ENCODE measurements at places on chromosomes 5 and 9. TPM values are rescaled to one million over a fixed set of nuclear protein-coding genes. Genes with fewer than 3 reads are reported as not detected.
A peak's percentile ranks its signal among the peaks of the same experiment; 100 is the strongest.

PCDHGC3 gene
- 45.5 TPM for total RNA-seq

GRCh38 chr9:124852829-124853531 lies at the start of gene WDR38:
Gene WDR38 (plus strand): TSS chr9:124853460. CDS start chr9:124853532, 72 bp downstream.
- peak; percentile 81 for DNase-seq

DNA sequence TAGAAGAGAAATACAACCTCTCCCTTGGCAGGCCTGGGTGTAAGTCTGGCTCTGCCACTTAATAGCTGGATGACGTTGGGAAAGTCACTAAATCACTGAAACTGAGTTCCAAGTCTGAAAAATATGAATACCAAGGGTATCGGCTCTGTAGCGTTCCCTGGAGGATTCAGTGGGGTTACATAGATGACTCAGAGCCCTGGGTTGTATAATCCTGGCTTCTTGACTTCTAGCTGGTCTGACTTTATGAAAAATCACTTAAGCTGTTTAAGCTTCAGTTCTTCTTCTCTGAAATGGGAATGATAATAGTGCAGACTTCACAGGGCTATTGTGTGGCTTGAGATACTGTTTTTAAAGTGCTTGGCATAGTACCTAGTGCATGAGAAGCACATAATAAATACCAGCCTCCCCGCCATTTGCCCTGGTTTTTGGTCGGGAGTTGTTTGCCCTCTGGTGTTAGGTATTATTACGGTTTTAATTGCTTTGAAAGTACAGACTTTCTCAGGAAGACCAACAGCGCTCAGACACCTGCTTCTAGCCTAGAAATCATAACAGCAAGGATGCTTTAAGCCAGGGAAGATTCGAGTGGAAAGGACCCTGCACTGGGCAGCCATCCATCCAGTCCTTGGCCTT lies 43.0 kb downstream of the CYFIP2 start:
- no peak for DNase-seq

GRCh38 chr9:132520612-132521011 lies 61.8 kb upstream of the BARHL1 start:
- no peak for DNase-seq

CCL28 gene
- total RNA-seq, result 0.18 TPM

GRCh38 chr5:133409210-133409674 lies 203.1 kb downstream of the FSTL4 start:
- DNase-seq, result no peak

SAXO1 gene
- not detected for total RNA-seq

IFNE gene
- 0.24 TPM for total RNA-seq

- DNase-seq, result peak; percentile 13
Measured at GRCh38 chr9:91659529-91660495, 236.2 kb upstream of the NFIL3 start.

- peak; percentile 26 for DNase-seq
Measured at GRCh38 chr5:120516805-120517204, 52.7 kb downstream of the PRR16 start.

DNA sequence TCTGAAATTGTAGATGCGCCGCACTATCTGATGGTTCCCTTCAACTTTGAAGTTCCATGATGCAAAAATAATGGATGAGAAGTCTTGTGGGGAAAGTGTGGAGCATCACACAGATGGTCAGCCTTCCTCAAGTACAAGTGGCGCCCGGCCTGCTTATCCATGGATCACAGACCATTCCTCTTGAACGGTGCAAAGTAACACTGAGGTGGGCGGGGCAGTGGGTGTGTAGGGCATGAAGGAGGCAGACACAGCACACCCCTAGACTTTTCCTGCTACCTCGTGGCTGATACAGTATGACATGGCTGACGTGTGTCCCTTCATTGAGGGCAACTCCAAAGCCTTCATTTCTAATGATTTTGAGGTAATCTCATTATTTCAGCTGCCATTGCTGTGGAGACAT lies 2.5 kb upstream of the GNG10 start:
- DNase-seq, result no peak

- DNase-seq, result no peak
Measured at GRCh38 chr9:27491154-27491553, 32.9 kb upstream of the IFNK start.

MCC gene
- total RNA-seq, result 22.8 TPM

SPINK7 gene
- not detected for total RNA-seq

- no peak for DNase-seq
Measured at GRCh38 chr5:54848581-54848980, 136.8 kb downstream of the ESM1 start.

DNA sequence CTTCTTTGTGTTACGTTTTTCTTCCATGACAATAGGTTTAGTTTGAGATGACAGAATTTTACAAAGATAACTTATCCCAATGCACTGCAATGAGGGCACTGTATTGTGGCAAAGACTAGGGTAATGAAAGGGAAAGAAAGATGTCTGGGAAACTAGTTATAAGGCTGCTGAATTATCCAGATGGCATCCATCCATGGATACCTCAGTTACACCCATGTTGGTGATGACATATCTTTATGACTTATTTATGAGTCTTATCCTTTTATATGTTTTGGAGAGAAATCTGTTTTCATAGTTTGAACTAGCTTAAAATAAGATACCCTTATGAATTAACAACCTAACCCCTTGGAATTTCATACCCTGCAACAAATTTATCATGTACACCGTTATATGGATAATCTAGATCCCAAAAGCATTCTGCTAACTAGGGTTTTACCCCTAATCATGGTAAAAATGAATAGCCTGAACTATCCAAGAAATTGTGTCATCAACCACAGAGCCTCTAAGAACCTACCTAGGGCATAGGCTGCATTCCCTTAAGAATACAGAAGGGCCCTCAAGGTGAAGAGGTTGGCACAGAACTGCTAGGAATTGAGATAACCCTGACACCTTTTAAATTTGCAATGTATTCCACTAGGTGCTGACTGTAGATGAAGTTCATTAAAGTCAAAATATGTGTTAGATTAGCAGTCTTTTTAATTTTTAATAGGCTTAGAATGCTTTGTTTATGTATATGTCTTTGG lies 49.5 kb upstream of the RORB start:
- no peak for DNase-seq

SH3GLB2 gene
- total RNA-seq, result 39.9 TPM

GRCh38 chr5:78308703-78309102 lies 14.2 kb upstream of the AP3B1 start:
- DNase-seq, result no peak

DNA sequence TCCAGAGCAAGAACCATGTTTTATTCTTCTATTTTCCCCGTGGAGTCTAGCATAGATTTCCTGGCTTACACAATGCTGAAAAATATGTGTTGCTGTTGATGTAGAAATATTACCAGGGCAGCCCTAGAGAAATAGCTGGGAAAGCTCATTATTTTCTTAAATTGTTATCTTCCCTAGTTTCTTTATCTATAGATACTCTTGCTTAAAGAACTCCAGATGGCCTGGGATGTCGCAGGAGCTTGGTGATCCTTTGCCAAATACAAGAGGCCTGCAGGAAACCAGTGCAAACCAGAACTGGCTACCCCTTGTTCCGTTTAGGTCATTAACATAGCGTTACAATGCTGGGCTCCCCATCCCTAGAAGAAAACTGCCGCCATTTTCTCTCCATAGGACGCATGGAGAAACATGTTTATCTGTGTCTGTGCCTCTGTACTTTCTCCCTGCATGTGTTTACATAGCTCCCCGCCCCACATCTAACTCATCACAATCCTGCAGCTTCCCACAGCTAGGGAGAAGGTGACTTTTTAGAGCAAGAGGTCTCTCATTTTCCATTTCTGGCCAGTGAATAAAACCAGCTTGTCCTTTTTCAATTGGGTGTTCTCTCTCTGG lies 6.4 kb downstream of the PRLR start:
- DNase-seq, result no peak

DNA sequence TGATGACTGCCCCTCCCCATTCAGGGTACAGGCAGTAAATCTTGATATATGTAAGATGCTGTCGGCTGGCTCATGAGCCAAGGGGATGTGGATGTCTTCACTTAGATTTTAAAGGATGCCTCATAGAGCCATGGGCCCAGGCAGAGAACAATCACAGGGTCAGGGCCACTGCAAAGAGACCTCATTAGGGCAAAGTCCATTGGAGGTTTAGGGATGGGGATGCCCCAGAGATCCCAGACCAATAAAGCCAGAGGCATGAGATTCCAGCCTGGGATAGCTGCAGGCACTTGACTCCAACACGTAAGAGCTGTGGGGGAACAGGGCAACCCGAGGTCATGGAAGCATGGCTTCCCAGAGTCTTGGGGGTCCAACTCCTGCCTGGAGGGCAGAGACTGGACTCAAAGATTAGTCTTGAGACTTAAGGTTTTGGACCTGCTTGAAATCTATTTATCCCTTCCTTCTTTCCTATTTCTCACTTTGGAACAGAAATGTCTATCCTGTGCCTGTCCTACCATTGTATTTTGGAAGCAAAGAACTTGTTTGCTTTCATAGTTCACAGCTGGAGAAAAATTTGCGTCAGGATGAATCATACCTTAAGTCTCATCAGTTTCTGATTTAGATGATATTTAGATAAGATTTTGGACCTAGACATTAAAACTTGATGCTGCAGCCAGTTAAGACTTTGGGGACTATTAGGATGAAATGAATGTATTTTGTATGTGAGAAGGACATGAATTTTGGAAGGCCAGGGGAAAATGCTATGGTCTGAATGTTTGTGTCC lies 101.3 kb upstream of the ADRA1B start:
- DNase-seq, result no peak

GRCh38 chr5:105752801-105753200 lies 1917.9 kb downstream of the EFNA5 start:
- DNase-seq, result no peak

DNA sequence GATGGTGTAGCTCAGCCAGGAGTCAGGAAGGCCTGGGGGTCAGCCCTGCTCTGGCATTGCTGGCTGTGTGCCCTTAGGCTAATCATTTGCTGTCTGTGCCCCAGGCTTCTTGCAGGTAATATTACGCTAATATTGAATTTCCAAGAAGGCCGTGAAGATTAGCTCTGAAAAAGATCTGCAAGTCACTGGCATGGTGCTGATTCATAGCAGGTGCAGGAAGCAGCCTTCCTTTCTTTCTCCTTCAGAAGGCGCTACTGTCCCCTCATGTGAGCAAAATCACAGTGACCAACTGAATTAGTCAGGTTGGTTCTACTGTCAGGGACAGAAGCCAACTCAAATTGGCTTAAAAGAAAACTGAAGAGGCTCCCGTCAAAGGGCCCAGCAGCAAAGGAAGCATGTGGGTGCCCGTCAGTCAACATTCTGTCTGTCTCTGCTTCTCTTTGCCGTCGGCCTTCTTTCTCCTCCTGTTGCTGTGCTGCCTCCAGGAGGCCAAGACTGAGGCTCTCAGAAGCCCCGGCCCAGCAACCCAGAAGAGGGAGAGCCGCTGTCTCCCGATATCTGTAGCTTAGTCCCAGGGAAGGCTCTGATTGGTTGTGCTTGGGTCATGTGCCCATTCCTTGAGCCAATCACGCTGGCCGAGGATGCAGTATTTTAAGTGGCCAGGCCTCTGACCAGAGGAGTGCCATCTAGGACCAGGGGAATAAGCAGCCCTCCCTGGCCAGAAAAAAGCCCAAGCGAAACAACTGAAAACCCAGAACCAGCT lies 67.8 kb upstream of the NEURL1B start:
- no peak for DNase-seq

Data from SJSA1 (cell line).